ENCODE measurements at places on chromosomes 11 and 22.

DNA sequence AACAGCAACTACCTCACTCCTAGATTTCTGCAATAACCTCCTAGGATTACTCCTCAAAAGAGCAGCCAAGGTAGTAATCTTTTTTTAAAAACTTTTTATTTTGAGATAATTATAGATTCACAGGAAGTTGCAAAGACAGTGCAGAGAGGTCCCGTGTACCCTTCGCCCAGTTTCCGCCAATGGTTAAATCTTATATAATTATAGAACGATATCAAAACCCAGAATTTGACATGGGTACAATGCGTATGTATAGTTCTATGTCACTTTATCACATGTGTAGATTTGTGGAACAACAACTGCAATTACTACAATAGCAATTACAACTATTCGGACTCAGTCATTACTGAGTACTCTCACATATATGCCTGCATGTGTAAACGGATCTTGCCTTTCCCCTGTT, 94.8 kb upstream of the APOA1 start:
- DNase-seq, result no peak

DNA sequence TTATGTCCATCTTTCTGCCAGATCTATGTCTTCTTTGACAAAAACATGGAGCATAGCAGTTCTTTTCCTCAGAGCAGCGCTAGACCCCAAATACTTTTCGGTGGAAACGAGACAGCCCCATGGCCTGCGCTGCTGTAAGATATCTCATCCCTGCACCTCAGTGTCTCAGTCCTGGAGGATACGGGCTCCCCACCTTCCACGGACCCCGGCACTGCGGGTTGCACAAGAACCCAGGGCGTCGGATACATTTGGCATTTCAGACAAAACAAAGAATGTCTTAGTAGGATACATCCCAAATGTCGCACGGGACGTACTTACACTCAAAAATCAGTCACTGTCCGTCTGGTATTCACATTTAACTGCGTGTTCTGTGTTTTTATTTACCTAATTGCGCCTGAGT, 9.9 kb upstream of the GAL start:
- DNase-seq, result no peak

DNA sequence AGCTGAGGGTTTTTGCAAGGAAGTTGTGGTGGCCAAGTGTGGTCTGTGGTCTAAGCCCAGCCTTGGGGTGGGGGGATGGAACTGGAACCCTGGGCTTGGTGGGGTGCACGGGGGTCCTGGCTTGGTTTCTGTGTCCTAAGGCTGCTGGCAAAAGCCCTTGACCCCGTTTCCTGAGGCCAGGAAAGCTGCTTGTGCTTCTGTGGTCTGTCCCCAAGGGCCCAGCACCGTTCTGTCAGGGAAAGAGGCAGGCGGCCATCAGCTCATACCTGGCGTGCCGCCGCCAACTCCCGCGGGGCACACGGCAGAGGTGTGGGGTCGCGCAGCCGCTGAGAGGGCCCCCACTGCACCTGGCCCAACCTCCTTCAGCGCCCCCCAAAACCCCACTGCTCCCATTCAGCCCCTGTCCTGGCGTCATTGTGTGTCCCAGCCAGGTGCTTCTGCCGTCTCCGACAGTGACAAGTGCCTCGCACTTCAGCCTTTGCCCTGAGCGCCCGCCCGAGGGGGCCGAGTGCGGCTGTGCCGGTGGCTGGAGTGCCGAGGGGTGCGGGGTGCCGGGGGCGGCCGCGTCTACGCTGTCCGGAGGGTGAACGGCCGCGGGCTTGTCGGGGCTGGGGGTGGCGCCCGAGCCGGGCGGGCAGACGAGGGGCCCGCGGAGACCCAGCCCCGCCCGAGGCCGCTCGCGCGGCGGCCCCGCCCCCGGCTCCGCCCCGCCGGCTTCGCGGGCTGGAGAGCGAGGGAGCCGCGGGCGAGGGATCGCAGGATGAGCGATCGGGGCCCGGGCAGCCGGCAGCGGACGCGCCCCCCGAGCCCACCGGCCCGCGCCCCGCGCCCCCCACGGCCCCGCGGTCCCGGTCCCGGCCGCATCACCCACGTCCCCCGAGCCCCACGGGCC, at the start of gene CNIH2:
CNIH2 (plus strand) TSS at position 705 of the 892 bp plus-strand sequence. CDS start 282 bp downstream, outside the sequence.
- DNase-seq, result peak; percentile 30

GRCh38 chr11:117647872-117648271, 149.1 kb downstream of the DSCAML1 start:
- DNase-seq, result no peak

- DNase-seq, result no peak
Measured at GRCh38 chr11:75341612-75342011, 9.8 kb downstream of the ARRB1 start.

DNA sequence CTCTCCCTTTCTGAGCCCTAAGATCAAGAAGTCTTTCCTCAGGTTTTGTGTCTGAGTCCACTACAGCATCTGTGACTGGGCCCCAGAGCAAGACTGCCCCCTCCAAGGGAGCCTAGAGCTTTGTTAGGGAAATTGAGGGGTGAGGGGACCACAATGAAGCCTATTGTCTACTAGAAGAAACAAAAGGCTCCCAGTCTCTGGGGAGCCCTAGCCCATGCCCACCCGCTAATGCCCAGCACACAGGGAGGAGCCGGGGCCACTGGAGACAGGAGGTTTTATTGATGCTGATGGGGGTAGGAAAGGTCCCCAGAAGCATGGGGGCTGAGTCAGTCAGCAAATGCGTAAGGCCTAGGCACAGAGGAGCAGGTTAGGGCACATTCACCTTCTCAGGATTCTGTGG, 14.0 kb downstream of the RHOG start:
- no peak for DNase-seq

GRCh38 chr11:131612533-131612932, 242.1 kb downstream of the NTM start:
- DNase-seq, result no peak

DNA sequence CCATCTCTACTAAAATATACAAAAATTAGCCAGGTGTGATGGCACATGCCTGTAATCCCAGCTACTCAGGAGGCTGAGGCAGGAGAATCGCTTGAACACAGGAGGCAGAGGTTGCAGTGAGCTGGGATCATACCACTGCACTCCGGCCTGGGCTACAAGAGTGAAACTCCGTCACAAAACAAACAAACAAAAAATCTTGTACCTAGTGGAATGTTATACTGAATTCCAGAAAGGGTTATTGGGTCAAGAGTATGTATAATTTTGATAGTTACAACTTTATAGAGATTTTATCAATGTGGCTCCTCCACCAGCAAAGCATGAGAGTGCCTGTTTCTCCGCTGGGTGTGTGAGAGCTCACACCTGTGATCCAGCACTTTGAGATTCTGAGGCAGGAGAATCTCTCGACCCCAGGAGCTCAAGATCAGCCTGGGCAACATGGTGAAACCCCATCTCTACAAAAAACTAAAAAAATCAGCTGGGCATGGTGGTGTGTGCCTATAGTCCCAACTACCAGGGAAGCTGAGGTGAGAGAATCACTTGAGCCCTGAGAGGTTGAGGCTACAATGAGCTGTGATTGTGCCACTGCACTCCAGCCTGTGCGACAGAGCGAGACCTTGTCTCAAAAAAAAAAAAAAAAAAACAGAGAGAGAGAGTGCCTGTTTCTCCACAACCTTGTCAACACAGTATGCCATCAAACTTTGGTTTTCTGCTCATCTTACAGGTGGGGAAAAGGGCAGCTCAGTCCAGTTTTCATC, 12.7 kb upstream of the FOLR1 start:
- DNase-seq, result no peak

DNA sequence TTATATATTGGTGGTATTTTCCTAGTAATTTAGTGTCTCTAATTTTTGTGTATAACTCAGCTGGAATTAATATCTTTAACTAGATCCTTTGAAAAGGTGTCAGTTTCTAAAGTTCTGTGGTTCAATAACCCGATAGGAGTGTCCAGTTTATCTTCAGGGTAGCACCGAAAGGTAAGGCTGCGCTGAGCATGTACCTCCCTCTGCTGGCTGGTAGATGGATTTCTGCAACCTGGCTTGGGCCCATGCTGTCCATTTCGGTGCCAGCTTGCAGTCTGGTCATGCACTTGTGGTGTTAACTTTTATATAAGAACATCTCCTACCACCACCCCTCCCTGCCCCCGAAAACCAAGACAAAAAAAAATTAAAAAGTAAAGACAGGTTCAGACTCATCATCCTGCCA, 24.7 kb downstream of the EXT2 start:
- DNase-seq, result no peak

DNA sequence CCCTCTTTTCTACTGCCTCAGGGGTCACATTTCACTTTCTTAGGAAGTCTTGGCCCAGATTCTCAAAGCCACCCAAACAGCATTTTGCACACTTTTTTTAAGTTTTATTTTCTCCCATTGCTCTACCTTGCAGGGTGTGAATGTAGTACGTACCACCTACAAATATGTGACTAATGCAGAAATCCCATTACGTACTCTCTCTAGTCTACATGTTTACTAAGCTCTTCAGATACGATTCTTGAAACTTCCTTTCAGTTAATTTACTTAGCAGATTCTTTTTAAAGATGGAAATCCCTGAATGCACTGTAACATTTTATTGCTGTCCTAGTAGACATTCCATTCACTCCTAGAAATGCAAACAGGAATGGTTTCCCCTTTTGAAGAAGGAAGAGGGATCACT, 61.3 kb downstream of the LRRC4C start:
- DNase-seq, result no peak

DNA sequence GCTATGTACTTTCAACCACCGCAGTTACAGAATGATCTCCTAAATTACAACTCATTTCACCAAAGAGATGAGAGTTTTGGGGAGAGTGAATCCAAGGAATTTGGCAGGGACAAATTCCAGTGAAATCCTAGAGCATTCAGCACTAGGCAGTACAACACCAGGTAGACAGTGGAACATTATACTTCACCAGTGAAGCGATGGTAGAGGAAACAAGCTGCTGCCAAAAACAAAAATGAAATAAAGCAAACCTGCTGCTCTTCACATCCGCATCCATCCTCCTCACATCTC, 16.9 kb downstream of the SMCO4 start:
- DNase-seq, result no peak

Measured in NCI-H1105 treated with DMSO at 0.1 percent for 48 hours (cell line).